Cardiac atrium fibroblast (primary cell): ENCODE measurements at places on chromosomes 1 and 21. TPM values are rescaled to one million over a fixed set of nuclear protein-coding genes. Genes with fewer than 3 reads are reported as not detected.

VHLL gene
- total RNA-seq = not detected in 2 replicates

WDTC1 gene
- 14.8 and 23.5 TPM in 2 replicates for total RNA-seq

MAP3K21 gene
- total RNA-seq = 0.65 TPM in 1 of 2 replicates, not detected in the other

C1orf94 gene
- total RNA-seq = not detected in 2 replicates

SWT1 gene
- 3.1 and 3.8 TPM in 2 replicates for total RNA-seq

PODN gene
- 12.1 and 18.5 TPM in 2 replicates for total RNA-seq

PYHIN1 gene
- total RNA-seq = not detected in 2 replicates

DR1 gene
- 34.5 and 40.2 TPM in 2 replicates for total RNA-seq

FCRLA gene
- total RNA-seq = 2.3 TPM in 1 of 2 replicates, not detected in the other

UBIAD1 gene
- total RNA-seq = 7.6 TPM in 2 replicates

PLEKHA6 gene
- 3.7 and 37.0 TPM in 2 replicates for total RNA-seq

CFHR3 gene
- not detected in 2 replicates for total RNA-seq

CD53 gene
- 0.36 TPM in 1 of 2 replicates, not detected in the other for total RNA-seq

FOXD2 gene
- total RNA-seq = 0.18 and 0.49 TPM in 2 replicates

OR4F16 gene
- not detected in 2 replicates for total RNA-seq

PRAMEF2 gene
- not detected in 2 replicates for total RNA-seq

PAQR6 gene
- total RNA-seq = 0.32 and 1.6 TPM in 2 replicates

FCRL2 gene
- total RNA-seq = not detected in 2 replicates

RNU1-2 gene
- not detected in 2 replicates for total RNA-seq

ZNF684 gene
- total RNA-seq = 1.6 and 4.0 TPM in 2 replicates

IQGAP3 gene
- total RNA-seq = 4.3 and 5.5 TPM in 2 replicates

AURKAIP1 gene
- total RNA-seq = 117 and 148 TPM in 2 replicates

EPHA2 gene
- total RNA-seq = 16.4 and 25.1 TPM in 2 replicates

NPR1 gene
- 9.4 and 11.7 TPM in 2 replicates for total RNA-seq

CHIA gene
- total RNA-seq = not detected in 2 replicates

FCRL4 gene
- not detected in 2 replicates for total RNA-seq

ACTN2 gene
- 0.49 and 5.4 TPM in 2 replicates for total RNA-seq

CTSK gene
- total RNA-seq = 13.8 and 18.4 TPM in 2 replicates

SPATA21 gene
- total RNA-seq = not detected in 2 replicates

KRTAP11-1 gene
- not detected in 2 replicates for total RNA-seq

ANGPTL7 gene
- not detected in 2 replicates for total RNA-seq

CFHR1 gene
- 0.81 TPM in 1 of 2 replicates, not detected in the other for total RNA-seq
